ENCODE measurements at places on chromosomes 4 and X. TPM values are rescaled to one million over a fixed set of nuclear protein-coding genes. Genes with fewer than 3 reads are reported as not detected.

The AKAP4 gene
- 0.05 TPM for polyA plus RNA-seq

DNA sequence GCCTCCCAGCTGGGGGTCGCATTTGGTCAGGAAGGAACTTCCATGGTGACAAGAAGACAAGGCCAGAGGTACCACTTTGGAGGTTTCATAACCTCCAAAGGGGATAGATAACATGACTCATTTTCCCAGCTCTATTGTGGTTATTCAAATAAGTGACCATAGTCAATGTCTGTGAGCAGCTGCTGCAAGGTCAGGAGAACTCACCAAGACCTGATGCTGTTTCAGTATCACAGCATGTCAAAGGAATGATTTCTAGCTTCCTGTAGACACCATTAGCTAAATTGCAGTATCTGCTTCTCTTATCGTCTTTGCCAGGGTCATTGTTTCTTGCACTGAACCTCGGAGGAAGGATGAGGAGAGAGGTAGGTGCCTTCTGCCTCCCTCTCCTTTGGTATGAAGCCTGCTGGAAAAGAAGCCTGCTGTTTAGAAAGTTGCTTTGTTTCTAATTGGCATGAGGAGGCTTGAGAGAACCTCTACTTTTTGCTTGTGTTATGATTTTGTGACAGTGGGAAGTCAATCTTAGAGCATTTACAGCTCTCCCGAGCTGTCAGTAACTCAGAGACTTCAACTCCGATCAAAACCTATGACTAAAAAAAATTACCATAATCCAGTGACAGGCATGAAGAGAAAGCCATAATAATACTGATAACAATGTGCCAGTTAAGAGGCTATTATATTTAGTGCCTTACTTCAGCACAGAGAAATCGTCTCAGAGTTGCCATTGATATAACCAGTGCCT, 38.0 kb upstream of the GATB start:
- DNase-seq = no peak

GRCh38 chr4:60314416-60314815, 885.7 kb upstream of the ADGRL3 start:
- no peak for DNase-seq

The SLC6A8 gene
- polyA plus RNA-seq = 18.2 TPM

The PRRG1 gene
- 2.1 TPM for polyA plus RNA-seq

DNA sequence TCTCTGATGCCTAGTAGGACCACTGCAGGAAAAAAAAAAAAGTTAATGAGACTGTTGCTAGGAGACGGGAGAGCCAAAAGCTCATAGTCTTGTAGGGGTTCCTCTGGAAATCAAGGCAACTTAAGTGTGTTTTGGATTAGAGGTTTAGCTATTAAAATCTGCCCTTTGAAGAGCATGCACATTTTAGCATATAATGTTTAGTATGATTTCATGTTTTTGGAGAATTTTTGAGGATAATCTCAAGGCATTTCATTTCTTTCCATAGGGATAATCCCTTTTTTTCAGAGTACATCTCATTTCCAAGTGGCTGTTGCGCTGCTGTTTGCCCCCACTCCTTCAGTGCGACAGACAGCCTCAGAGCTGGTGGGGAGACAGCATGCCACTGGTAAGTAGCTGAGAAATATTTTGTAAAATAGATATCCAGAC, at the start of gene LINC00632:
Gene LINC00632, plus strand, starts transcription at position 339 of the 426 bp plus-strand sequence.
- DNase-seq = no peak

DNA sequence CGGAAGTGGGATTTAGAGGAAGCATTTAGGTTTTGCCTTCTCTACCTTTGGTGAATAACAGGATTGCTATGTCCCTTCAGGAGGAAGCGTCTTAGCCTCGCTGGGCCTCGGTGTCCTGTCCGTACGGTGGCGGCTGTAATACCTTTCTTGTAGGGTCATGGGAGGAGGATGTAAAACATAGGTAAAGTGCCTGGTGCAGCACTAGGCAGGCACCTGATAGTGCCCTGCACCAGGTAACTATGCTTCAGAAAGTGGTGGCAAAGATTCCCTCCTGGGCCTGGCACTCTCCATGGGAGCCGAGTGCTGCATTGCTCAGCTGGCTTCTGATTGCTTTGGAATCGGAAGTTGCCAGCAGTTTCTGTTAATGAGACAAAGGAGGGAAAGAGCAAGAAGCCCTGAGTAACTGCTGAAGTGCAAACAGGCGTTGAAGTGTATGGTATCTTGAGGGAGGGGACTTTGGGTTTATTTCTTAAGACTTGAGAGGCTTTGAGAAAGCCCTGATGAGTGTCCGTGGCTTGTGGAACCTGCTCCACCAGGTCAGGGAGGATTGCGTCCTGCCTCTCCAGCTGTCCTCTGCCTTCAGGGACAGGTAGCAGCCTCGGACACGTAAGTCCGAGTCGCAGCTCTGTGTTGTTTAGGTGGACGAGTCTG, 45.8 kb downstream of the TBC1D14 start:
- no peak for DNase-seq

The VSIG4 gene
- 23.3 TPM for polyA plus RNA-seq

The ADH1A gene
- polyA plus RNA-seq = 0.43 TPM

DNA sequence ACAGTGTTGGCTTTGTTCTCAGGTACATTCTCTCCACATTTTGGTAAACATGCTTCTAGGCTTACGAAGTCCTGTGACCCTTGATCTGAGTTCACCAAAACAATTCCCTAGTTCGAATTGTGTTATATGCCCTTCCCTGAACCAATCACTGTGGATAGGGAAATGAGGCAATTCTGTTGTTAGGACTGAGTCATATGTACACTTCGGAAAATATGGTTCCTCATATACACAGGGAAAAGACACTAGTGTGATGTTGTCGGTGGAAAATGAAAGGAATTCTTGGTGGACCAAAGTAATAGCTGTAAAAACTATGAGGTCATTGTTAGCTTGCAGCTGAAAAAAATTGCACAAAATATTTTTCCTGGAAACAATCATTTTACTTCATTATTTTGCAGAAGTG, 46.6 kb upstream of the MAGEC2 start:
- no peak for DNase-seq

GRCh38 chr4:40055511-40055862, 1.2 kb upstream of the N4BP2 start:
- no peak for DNase-seq

GRCh38 chr4:98377559-98377958, 116.4 kb downstream of the RAP1GDS1 start:
- no peak for DNase-seq

The ETNPPL gene
- polyA plus RNA-seq = 1.6 TPM

DNA sequence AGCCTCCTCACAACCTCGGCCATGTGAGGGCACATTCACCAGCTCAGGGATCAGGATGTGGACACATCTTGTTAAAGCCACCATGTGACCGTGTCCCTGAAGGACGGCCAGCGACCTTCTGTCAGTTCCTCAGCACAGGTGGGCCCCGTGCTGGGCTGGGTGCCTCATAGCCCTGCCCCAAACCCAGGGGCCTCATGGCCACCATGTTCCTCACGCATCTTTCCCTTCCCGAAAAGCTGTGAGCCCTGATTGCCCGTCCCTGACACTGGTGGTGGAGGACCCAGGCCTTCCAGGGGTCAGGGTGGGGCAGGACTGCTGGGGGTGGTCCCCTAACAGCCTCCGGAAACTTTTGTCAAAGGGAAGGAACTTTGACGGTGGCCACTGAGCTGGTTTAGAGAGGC, 60.1 kb upstream of the ADRA2C start:
- no peak for DNase-seq

The SUPT20HL1 gene
- polyA plus RNA-seq = 0.02 TPM

- no peak for DNase-seq
Observed at GRCh38 chrX:54529151-54529550, 868 bp upstream of the GNL3L start.

The DRP2 gene
- polyA plus RNA-seq = 0.64 TPM

The GAGE12G gene
- polyA plus RNA-seq = not detected

The HELT gene
- polyA plus RNA-seq = 0.07 TPM

DNA sequence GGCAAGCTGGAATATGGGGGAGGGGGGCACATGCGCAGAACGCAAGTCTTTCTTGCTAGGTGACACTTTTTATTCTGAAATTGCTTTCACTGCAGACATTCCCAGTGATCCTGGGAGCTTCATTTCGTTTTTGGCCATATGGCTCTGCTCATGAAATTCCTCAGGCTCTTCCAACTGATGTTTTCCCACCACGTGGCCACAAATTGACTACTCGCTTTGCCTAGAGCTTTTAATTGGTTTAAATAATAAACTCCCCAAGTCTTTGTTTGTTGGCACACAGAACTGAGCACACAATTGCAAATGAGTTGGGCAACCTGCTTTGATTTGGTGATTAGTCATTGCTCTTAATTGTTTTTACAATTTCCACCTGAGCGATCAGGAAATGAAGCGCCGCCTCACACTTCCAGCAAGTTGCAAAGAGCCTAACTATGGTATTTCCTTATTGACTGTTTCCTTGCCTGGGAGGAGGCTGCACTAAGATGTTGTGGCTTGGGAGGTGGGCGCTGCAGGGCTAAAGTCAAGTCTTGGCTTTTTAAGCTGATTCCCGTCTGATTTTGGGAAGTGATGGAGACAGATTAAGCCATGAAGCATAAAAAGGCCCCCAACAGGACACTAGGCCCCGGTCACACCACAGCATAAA, 282.5 kb downstream of the ZIC3 start:
- DNase-seq = no peak

GRCh38 chrX:28099166-28099565, 117.9 kb upstream of the DCAF8L1 start:
- no peak for DNase-seq

- no peak for DNase-seq
Observed at GRCh38 chrX:26606971-26607370, 391.0 kb downstream of the MAGEB5 start.

DNA sequence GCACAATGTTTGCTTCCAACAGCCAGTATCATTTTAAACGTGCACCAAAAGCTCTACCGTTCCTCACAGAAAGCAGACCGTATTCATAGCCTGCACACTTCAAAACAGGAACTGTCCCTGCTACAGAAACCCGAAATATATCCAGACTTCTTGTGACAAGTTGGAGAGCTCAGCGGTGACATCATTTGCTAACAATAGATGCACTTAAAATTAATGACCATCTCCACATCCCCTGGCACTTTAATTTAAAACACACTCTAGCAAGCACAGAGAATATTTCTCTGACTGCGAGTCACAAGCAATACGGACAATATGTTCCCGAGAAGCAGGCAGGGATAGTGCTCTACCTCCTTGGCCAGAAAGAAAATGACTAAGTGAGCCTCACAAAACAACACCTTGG, 2.5 kb downstream of the NYX start:
- no peak for DNase-seq

DNA sequence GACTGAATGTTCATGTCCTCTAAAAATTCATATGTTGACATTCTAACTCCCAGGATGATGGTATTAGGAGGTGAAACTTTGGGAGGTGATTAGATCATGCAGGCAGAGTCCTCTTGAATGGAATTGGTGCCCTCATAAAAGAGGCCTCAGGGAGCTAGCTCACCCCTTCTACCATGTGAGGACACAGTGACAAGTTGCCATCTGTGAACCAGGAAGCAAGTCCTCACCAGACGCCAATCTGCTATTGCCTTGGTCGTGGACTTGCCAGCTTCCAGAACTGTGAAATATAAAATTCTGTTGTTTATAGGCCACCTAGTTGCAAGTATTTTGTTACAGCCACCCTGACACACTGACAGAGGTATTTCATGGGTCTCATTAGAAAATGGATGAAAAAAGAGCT, 28.5 kb upstream of the LONRF3 start:
- DNase-seq = no peak

DNA sequence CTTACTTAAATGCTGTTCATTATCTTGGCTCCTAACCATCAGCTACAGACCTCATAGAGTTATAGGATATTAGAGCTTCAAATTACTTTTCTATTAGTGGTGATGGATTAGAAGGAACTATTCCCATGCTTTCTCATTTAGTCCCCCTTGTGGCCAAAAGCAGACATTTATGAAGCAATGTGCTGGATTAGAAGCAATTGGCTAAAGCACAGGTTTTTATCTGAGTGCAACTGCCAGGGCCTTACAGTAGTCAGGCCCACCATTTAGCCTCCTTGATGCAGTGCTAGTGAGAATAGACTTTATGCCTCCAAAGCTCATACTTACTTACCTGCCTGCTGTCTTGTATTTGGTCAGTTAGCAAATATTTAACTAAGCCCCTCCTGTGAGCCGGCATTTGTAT, 93.0 kb downstream of the TSPAN7 start:
- DNase-seq = no peak

- no peak for DNase-seq
Observed at GRCh38 chrX:147900349-147900748, 11.4 kb upstream of the FMR1 start.

GRCh38 chr4:76951672-76952010, 2.1 kb downstream of the SEPTIN11 start:
- DNase-seq = no peak

The CLDN34 gene
- 0.16 TPM for polyA plus RNA-seq

- DNase-seq = no peak
Observed at GRCh38 chr4:123298261-123298660, 98.3 kb upstream of the SPRY1 start.

GRCh38 chrX:150694738-150695410, 1.7 kb downstream of the MTMR1 start:
- DNase-seq = no peak

GRCh38 chr4:110959041-110959643, 336.3 kb upstream of the PITX2 start:
- DNase-seq = no peak

The HSFX1 gene
- 0.25 TPM for polyA plus RNA-seq

DNA sequence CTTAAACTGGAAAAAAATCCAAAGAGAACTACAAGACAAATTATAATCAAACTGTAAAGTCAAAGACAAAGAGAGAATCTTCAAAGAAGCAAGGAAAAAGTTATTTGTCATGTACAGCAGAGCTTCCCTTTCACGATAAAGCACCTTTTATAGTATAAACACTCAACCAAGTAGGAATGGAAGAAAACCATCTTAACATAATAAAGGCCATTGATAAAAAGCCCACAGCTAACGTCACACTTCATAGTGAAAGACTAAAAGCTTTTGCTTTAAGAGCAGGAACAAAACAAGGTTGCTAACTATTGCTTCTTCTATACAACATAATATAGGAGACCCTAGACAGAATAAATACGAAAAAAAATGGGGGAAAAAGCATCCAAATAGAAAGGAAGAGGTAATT, 595.7 kb upstream of the POU3F4 start:
- no peak for DNase-seq

DNA sequence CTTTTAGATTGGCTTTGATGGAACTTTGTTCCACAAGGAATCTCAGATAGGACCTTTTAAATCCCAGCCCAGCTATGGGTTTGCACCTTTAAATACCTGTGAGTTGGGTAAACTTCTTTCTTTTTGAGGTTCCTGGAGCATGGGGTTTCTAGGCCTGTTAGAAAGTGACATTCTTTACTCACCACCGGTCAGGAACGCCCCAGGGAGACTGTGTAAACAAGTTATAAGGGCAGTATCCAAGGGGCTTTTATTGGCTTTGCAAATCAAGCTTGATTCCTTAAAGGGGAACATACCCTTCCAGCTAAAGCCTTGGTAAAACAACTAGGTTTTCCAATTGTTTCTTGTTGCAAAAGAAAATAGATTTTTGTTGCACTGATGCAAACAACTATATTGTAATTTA, 93.4 kb downstream of the TENT5D start:
- DNase-seq = no peak

DNA sequence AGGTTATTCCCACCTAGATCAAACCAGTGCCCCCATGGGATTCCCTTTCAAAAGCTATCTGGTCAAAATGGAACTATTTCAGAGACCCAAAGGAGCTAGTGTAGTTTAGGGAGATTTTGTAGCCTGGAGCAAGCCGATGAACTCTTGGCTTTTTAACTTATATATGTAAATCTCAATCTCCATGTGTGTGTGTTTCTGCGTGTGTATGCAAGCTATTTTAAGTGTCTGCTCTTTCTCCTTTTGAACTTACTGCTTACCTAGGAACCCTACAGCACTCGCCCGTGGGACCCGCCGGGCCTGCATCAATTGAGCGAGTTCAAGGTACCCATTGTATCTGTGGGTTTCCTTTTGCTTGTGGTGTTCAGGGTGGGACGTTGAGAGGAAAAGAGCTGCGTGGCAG, 10.4 kb downstream of the CSTF2 start:
- no peak for DNase-seq

The DUX4 gene
- 0.02 TPM for polyA plus RNA-seq

The KLF8 gene
- 4.8 TPM for polyA plus RNA-seq
